Cortex of kidney (tissue), 1 donor: ENCODE measurements at places on chromosomes 3 and 15.

- DNase-seq, result no peak
These were observed 2.5 kb upstream of the PLCH1 start for GRCh38 chr3:155747286-155747945.

DNA sequence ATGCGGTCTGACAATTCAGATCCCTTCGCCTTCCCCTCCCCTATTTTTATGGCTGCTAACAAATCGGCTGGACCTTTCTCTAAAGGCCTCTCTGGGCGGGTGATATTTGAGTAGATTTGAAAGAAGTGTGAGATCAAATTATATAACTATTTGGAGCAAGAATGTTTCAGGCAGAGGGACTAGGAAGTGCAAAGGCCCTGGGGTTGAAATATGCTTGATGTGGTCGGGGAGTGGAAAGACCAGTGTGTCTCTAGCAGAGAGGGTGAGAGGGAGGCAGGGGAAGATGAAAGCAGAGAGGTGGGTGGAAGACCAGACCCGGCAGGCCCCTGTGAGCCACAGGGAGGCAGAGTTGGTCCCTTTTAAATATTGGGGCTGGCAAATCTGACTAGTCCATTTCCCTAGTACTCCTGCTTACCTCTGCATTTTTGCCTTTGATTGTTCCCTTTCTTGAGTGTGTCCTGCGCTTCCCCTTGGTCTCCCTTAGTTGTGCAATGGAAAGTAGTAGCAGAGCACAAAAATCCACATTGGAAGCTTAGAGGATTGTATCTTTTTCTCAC is 32.3 kb downstream of the SLCO3A1 start:
- no peak for DNase-seq

GRCh38 chr3:54020436-54020835 is 101.9 kb upstream of the CACNA2D3 start:
- no peak for DNase-seq

DNA sequence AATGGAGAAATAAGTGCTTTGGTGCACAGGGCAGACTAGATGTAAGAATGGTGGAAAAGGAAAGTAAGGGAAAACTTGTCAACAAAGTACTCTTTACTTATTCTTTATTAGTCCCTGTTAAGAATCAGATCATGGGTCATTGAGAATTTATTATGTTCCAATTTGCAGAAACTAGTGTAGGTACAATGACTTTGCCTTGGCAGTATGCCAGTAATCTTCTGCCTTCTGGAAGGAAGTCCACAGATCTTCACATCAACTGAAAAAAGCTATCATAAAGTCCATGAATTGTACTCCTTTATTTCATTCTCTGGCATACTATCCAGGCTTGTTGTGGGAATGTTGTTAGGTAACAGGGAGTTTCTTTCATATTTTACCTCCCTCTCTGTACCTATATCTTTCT is 88.2 kb upstream of the FLNB start:
- DNase-seq, result no peak

DNA sequence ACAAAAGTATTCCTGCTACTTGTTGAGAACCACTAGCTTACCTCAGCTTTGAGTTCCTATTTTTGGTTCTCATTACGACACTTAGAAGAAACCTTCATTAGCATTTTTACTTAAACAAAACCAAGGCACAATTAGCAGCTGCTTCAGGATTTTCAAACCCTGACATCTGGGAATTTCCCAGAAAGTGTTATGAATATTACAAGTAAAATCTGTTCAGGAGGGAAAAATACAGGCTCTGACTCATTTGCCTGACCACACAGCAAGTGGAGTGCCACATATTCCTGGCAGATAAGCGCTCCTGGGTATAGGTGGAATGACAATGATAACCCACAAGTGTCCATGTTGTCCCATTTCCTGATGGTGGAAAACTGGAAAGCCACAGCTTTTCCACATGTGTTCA is 10.3 kb upstream of the RFTN1 start:
- no peak for DNase-seq
